ENCODE measurements at places on chromosomes 16 and 17.

DNA sequence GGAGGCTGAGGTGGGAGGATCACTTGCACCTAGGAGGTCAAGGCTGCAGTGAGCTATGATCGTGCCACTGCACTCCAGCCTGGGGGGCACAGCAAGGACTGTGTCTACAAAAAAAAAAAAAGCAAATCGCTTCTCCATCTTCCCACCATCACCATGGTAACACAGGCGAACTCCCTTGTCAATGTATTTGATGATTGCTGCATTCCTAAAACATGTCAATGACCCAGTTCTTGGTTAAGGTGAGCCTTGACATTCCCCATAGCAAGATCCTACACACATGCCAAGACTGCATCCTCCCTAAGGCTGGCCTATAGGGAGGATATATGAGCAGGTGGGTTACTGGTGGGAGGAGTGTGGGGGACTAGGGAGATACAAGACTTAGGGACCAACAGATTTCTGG, 12.2 kb downstream of the CNTNAP1 start:
- DNase-seq: no peak

DNA sequence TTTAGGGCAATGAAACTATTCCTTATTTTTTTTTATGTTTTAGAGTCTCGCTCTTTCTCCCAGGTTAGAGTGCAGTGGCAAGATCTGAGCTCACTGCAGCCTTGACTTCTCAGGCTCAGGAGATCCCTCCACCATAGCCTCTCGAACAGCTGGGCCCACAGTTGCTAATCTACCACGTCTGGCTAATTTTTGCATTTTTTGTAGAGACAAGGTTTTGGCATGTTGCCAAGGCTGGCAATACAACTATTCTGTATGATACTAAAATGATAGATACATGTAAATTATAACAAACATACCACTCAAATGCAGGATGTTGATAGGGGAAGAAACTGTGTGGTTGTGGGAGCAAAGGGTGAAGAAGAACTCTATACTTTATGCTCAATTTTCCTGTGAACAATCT, 401.3 kb downstream of the ZFHX3 start:
- no peak for DNase-seq

DNA sequence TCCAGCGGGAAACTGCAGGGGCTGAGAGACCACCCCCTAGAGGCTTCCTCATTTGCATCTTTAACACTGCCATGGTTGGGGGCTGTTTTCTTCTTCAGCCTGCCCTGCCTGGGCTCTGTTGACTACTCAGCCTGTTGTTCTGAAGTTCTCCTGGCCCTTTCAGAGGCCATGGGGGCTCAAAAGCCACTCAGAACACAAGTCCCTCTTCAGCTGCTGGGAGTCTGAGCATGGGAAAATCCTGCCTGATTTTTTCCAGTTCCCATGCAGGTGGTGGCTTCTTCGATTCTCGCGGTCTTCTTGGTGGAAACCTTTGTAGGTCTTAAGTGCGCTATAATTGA, 36.3 kb downstream of the PLCG2 start:
- no peak for DNase-seq

DNA sequence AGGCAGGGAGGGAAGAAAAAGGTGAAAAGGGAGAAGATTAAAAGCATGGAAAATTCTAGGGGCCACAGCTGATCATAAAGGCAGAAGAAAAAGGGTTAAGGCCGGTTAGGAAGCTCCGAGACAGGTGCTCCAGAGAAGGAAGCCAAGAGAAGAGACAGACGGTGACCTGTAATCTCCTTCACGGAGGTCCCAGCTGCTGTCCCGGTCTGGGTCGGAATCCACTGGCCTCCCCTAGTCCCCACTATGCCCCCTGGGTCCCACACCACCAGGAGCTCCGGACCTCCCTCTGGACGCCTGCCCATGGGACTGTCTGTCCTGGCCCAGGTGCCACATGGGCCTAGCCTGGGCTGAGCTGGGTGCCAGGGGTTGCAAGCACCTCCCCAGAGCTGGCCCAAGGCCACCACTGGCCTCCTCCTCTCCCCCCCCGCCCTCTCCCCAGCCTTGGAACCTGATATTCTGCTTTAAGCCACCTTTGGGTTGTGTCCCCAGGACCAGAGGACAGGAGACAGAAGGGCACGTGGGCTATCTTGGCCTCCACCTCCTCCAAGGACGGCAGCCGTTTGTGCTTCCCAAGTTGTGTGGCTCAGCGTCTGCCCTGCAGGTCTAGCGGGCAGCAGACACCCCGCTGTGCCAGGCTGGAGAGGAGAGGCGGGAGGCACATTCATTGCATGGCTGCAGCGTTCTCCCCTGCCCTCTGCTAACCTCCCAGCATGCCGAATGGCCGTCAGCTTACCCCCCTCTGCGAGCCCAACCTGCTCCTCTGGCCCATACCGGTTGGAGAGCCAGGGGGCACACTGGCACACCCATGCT, 102.4 kb downstream of the ENGASE start:
- DNase-seq: no peak

GRCh38 chr17:81990836-81991683, 13.6 kb downstream of the ASPSCR1 start:
- no peak for DNase-seq

- DNase-seq: no peak
These were observed 1.7 kb upstream of the KPNA2 start for GRCh38 chr17:68033636-68034451.
